Uterus (tissue), 4 donors: ENCODE measurements at places on chromosomes 3 and 15. TPM values are rescaled to one million over a fixed set of nuclear protein-coding genes. Genes with fewer than 3 reads are reported as not detected.
A peak's percentile ranks its signal among the peaks of the same experiment; 100 is the strongest.

The GOLGA6L7 gene
- not detected for total RNA-seq

The SLC12A8 gene
- not detected for total RNA-seq

The AHSG gene
- not detected for total RNA-seq

The PDE12 gene
- total RNA-seq = 19.7 TPM

The NEK10 gene
- total RNA-seq = 0.88 TPM

The CADM2 gene
- total RNA-seq = 0.85 TPM

DNA sequence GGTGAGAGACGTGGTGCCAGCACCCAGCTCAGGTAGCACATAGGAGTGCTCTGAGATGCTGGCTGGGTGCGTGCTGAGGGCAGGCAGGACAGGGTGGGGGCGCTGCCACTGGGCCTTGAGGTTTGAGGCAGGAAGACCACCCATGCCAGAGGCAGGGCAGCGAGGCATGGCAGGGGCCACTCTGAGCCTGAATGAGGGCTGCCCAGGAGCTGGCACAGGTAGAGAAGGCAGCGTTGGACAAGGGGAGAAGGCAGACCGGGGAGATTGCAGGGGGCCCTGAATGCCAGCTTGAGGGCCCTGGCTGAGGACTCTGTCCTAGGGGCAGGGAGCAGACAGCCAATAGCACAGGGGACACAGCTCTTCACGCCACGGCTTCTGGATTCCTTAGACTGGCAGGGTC is 50.2 kb downstream of the ADAMTS7 start:
- no peak for DNase-seq

The NOX5 gene
- not detected for total RNA-seq

GRCh38 chr15:90000186-90001001 is 730 bp upstream of the ZNF710 start:
- peak; percentile 38 for DNase-seq

The SAMD7 gene
- total RNA-seq = not detected

DNA sequence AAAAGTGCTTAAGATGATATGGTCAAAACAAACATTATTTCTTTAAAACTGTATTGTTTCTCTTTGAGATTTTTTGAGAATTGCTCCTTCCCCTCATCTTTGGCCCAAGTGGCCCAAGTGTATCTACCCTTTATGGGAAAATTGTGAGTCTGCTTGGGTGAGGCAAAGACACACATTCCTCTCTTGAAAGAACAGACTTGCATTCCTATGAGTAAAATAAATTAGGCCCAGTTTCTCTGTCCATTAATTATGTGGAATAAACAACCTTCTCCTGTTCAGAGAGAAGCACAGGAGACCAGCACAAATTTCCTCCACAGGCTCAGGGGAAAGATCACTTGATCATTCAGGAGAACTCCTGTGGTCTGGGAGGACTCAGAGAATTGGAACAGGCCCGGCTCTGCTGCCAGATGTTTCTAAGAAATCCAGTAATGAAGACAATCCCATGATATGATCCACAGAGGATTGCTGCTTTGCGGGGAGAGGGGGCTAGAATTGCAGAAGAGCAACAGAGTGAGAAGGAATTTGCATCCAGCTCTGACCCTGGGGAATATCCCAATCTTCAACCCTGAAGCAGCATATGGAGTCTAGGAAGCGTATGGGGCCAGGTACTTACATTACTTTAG is 53.8 kb upstream of the BOC start:
- peak; percentile 63 for DNase-seq
